ENCODE measurements at places on chromosomes 2 and 18. TPM values are rescaled to one million over a fixed set of nuclear protein-coding genes. Genes with fewer than 3 reads are reported as not detected.

The CRYGC gene
- total RNA-seq = not detected

The MRPL33 gene
- 59.9 TPM for total RNA-seq

The FOXD4L1 gene
- total RNA-seq = not detected

The IL37 gene
- not detected for total RNA-seq

The GRB14 gene
- 4.8 TPM for total RNA-seq

The UGT1A3 gene
- not detected for total RNA-seq

The RTTN gene
- 13.7 TPM for total RNA-seq

GRCh38 chr2:46667945-46668344 lies 188.6 kb downstream of the TMEM247 start:
- no peak overlapping the region for H3K27ac ChIP-seq
- no peaks in the 10 kb centered on the region for H3K27me3 ChIP-seq
- no peak for DNase-seq
- H3K36me3 ChIP-seq = no peaks in the 10 kb centered on the region

DNA sequence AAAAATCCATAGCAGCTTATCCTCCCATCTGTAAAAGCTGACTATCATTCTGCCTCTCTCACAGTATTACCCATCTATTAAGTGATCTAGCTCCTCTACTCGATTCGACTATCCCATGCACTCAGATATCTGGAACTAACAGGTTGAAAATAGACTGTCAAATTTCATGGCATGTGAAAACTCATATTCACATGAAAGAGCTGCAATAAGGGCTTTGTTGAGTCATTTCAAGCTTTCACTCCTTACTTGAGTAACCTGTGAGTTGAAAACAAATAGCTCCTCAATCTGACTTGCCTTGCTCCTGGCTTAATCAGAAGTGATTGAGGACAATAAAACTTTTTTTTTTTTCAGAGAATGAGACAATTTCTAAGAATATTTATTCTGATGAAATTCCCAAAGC lies 192.4 kb upstream of the ERBB4 start:
- no peaks in the 10 kb centered on the region for H3K27me3 ChIP-seq
- H3K36me3 ChIP-seq = no peaks in the 10 kb centered on the region
- H3K27ac ChIP-seq = no peak overlapping the region
- no peak overlapping the region for H3K4me3 ChIP-seq

- H3K4me1 ChIP-seq = no peaks in the 10 kb centered on the region
- no peaks in the 10 kb centered on the region for H3K27me3 ChIP-seq
- no peak overlapping the region for H3K4me3 ChIP-seq
Observed at GRCh38 chr18:39062426-39062825, 1496.8 kb upstream of the CELF4 start.

GRCh38 chr2:125092276-125093009 lies 1067.4 kb downstream of the CNTNAP5 start:
- H3K36me3 ChIP-seq = no peaks in the 10 kb centered on the region
- no peak overlapping the region for H3K4me3 ChIP-seq
- H3K4me1 ChIP-seq = no peaks in the 10 kb centered on the region
- H3K27ac ChIP-seq = no peak overlapping the region
- no peaks in the 10 kb centered on the region for H3K27me3 ChIP-seq

DNA sequence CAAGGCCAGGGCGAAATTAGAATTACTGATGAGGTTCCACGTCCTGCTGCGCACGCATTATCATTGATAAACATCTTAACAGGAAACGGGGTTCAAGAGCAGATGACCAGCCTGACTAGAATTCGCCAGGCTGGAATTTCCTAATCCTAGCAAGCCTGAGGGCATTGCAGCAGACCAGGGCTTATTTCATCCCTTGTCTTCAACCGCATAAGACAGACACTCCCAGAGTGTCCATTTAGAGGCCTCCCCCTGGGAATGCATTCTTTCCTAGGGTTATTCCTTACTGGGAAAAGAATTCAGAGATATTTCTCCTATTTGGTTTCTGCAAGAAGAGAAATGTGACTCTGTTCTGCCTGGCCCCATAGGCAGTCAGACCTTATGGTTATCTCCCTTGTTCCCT lies 486.8 kb downstream of the DPP10 start:
- no peak overlapping the region for H3K27ac ChIP-seq
- no peak for DNase-seq
- H3K27me3 ChIP-seq = no peaks in the 10 kb centered on the region
- H3K36me3 ChIP-seq = no peaks in the 10 kb centered on the region

DNA sequence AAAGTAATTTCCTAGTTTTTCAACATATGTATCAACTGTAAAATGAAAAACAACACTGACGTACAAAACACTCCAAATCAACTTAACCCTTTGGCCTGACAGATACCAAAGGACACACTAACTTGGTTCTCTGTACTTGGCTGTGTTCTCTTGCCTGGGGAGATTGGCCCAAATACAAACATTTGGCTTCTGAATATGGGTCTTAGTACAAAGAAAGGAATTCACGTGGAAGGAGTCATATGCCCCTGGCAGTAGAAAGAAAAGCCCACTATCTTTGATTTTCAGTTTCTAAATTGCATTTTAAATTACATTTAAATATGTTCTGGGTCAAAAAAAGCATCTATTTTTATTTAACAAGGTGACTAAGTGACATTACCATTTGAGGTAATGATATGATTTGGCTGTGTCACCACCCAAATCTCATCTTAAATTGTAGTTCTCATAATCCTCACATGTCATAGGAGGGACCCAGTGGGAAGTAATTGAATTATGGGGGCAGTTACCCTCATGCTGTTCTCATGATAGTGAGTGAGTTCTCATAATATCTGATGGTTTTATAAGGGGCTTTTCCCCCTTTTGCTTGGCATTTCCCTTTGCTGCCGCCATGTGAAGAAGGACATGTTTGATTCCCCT lies 153.6 kb upstream of the CCDC195 start:
- H3K4me1 ChIP-seq = no peaks in the 10 kb centered on the region
- H3K36me3 ChIP-seq = peaks cover 53% of the 10 kb centered on the region
- H3K27ac ChIP-seq = no peak overlapping the region
- no peaks in the 10 kb centered on the region for H3K27me3 ChIP-seq
- no peak overlapping the region for H3K4me3 ChIP-seq
- DNase-seq = no peak

DNA sequence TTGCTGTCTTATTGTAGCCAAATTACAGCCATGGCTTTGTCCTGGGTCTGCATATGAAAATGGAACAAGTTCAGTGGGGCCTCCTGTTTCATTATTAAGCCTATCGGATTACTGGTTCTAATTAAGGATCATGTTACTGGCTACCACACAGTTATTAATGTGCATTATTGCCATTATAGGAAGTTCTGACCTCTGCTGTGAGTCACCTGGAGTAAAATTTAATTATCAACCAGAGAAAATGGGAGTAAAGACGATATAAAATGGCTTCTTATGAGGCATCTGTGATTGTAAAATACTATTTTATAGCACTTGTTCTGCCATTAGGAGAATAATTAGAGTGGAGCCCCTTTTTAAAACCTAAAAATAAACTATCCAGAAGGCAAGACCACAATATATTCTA lies 143.3 kb upstream of the ITGB6 start:
- DNase-seq = no peak
- H3K27ac ChIP-seq = no peak overlapping the region
- H3K36me3 ChIP-seq = no peaks in the 10 kb centered on the region
- H3K4me3 ChIP-seq = no peak overlapping the region

- no peak overlapping the region for H3K27ac ChIP-seq
- DNase-seq = no peak
- H3K36me3 ChIP-seq = peaks cover 35% of the 10 kb centered on the region
- H3K4me1 ChIP-seq = no peaks in the 10 kb centered on the region
- no peaks in the 10 kb centered on the region for H3K27me3 ChIP-seq
- no peak overlapping the region for H3K4me3 ChIP-seq
Observed at GRCh38 chr2:131056204-131056931, 36.9 kb downstream of the FAM168B start.

GRCh38 chr18:56988022-56988421 lies 158.9 kb upstream of the BOD1L2 start:
- H3K27me3 ChIP-seq = no peaks in the 10 kb centered on the region
- H3K36me3 ChIP-seq = no peaks in the 10 kb centered on the region
- H3K4me1 ChIP-seq = no peaks in the 10 kb centered on the region
- DNase-seq = no peak

DNA sequence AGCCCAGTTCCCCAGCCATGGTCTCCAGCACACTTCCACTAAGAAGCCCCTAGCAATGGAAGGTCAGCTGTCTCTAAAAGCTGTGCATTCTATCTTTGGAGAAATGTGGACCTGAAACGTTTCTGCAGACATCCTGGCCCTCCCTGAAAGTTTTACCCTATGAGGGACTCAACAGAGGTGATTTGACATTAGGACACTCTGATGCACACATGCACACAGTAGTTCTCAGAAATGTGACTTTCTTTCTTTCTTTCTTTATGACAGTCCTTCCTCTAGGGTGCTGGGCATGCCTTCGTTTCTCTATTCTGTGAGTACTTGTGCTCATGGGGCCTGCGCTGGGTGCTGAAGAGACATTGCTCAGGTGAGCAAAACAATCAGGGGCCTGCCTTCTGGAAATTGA lies 857.3 kb downstream of the RNF144A start:
- no peak overlapping the region for H3K4me3 ChIP-seq
- no peaks in the 10 kb centered on the region for H3K36me3 ChIP-seq
- H3K27ac ChIP-seq = no peak overlapping the region
- DNase-seq = no peak
- no peaks in the 10 kb centered on the region for H3K4me1 ChIP-seq
- H3K27me3 ChIP-seq = no peaks in the 10 kb centered on the region

DNA sequence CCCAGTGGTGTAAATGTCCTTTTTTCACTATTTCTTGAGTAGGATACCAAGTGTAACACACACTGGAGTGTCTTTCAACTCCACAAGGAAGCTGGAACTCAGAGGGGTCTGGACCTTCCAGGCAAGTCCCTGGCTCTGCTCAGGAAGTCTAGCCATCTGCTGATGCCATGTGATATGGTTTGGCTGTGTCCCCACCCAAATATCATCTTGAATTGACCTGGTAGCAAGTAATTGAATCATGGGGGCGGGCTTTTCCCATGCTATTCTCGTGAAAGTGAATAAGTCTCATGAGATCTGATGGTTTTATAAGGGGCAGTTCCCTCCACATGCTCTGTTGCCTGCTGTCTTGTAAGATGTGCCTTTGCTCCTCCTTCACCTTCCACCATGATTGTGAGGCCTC lies 99.4 kb upstream of the CDC42EP3 start:
- no peaks in the 10 kb centered on the region for H3K27me3 ChIP-seq
- no peak overlapping the region for H3K27ac ChIP-seq
- no peak overlapping the region for H3K4me3 ChIP-seq
- H3K4me1 ChIP-seq = peaks cover 9% of the 10 kb centered on the region
- H3K36me3 ChIP-seq = no peaks in the 10 kb centered on the region

DNA sequence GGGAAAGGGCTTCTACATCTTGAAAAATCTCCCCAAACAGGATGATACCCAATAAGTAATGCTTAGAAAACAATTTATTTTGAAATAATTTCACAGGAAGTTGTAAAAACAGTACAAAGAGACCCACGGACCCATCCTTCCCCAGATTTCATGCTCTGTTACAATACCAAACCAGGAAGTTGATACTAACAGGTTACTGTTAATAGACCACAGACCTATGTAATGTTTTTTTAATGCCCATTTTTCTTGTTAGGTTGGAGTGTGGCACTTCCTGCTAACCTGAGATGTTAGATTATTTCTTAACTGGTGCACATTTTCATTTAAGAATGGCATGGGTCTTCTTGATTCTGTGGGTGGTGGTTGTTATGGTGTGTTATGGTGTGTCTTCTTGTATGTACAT lies 21.4 kb upstream of the MGAT5 start:
- no peaks in the 10 kb centered on the region for H3K27me3 ChIP-seq
- H3K27ac ChIP-seq = no peak overlapping the region
- no peak overlapping the region for H3K4me3 ChIP-seq
- no peak for DNase-seq

- H3K36me3 ChIP-seq = peaks cover 7% of the 10 kb centered on the region
- H3K27me3 ChIP-seq = no peaks in the 10 kb centered on the region
- DNase-seq = no peak
- H3K4me3 ChIP-seq = no peak overlapping the region
Observed at GRCh38 chr2:69201259-69201658, 185.8 kb downstream of the GFPT1 start.

GRCh38 chr2:42443718-42444399 lies 49.9 kb downstream of the KCNG3 start:
- no peaks in the 10 kb centered on the region for H3K27me3 ChIP-seq
- no peak for DNase-seq
- H3K36me3 ChIP-seq = no peaks in the 10 kb centered on the region
- no peak overlapping the region for H3K4me3 ChIP-seq
- H3K27ac ChIP-seq = no peak overlapping the region

GRCh38 chr2:20506201-20506685 lies 59.4 kb downstream of the RHOB start:
- no peak for DNase-seq
- no peaks in the 10 kb centered on the region for H3K27me3 ChIP-seq
- no peaks in the 10 kb centered on the region for H3K36me3 ChIP-seq
- no peaks in the 10 kb centered on the region for H3K4me1 ChIP-seq

GRCh38 chr2:85961754-85962153 lies 73.0 kb upstream of the ST3GAL5 start:
- DNase-seq = no peak
- no peaks in the 10 kb centered on the region for H3K27me3 ChIP-seq
- no peak overlapping the region for H3K4me3 ChIP-seq
- no peaks in the 10 kb centered on the region for H3K36me3 ChIP-seq

- peak overlapping the region; percentile 100 for H3K27ac ChIP-seq
- peaks cover 24% of the 10 kb centered on the region for H3K4me1 ChIP-seq
- no peak overlapping the region for H3K4me3 ChIP-seq
- H3K27me3 ChIP-seq = no peaks in the 10 kb centered on the region
- peaks cover 21% of the 10 kb centered on the region for H3K36me3 ChIP-seq
Observed at GRCh38 chr2:70084973-70085710, 2.1 kb upstream of the PCBP1 start.

- peak; percentile 49 for DNase-seq
- H3K4me3 ChIP-seq = no peak overlapping the region
Observed at GRCh38 chr2:128380961-128381938, 62.6 kb upstream of the HS6ST1 start.

DNA sequence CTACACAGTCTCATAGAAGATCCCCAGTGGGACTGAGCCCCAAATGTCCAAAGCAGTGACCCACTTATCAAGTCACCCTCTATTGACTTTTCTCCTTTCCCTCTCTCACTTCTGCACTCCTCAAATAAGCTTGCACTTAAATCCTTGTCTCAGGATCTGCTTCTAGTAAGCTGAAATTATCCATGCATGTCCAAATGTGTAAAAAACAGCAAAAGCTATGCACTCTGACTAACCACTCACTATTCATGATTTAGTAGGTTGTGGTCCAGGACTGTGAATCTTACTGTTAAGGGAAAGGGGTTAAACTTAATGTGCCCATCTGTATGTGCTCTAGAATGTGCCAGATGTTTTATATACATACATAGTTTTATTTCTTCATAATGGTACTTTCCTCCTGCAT lies 115.4 kb downstream of the SCG2 start:
- H3K36me3 ChIP-seq = no peaks in the 10 kb centered on the region
- no peak for DNase-seq

- H3K27me3 ChIP-seq = no peaks in the 10 kb centered on the region
- no peak for DNase-seq
- no peaks in the 10 kb centered on the region for H3K36me3 ChIP-seq
- H3K4me3 ChIP-seq = no peak overlapping the region
- H3K27ac ChIP-seq = no peak overlapping the region
- no peaks in the 10 kb centered on the region for H3K4me1 ChIP-seq
Observed at GRCh38 chr18:32362484-32362883, 108.2 kb downstream of the GAREM1 start.

- no peaks in the 10 kb centered on the region for H3K36me3 ChIP-seq
- peak; percentile 89 for DNase-seq
- H3K4me3 ChIP-seq = peak overlapping the region; percentile 17
- peak overlapping the region; percentile 59 for H3K27ac ChIP-seq
- H3K4me1 ChIP-seq = no peaks in the 10 kb centered on the region
- no peaks in the 10 kb centered on the region for H3K27me3 ChIP-seq
Observed at GRCh38 chr2:126776692-126777619, 121.0 kb downstream of the GYPC start.

All from lung (tissue), 17 donors.